GM13977 (cell line): ENCODE measurements at places on chromosomes 4 and X.
A peak's percentile ranks its signal among the peaks of the same experiment; 100 is the strongest.

GRCh38 chrX:141642979-141643378, 53.5 kb downstream of the SPANXA2 start:
- no peak for DNase-seq

GRCh38 chrX:16136080-16136479, 12.7 kb downstream of the GRPR start:
- no peak for DNase-seq

DNA sequence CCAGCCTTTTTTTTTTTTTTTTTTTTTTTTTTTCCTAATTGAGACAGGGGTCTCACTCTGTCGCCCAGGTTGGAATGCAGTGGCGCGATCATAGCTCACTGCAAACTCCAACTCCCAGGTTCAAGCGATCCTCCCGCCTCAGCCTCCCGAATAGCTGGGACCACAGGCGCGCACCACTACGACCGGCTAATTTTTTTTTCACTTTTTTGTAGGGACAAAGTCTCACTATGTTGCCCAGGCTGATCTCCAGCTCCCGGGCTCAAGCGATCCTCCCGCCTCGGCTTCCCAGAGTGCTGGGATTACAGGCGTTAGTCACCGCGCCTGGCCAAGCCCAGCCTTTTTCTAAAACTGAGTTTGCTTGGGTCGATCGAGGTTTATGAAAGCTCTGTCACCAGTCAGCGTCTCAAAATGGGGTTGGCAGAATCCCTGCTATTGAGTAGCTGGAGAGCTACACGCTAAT, 1.3 kb upstream of the OTUD5 start:
- no peak for DNase-seq

DNA sequence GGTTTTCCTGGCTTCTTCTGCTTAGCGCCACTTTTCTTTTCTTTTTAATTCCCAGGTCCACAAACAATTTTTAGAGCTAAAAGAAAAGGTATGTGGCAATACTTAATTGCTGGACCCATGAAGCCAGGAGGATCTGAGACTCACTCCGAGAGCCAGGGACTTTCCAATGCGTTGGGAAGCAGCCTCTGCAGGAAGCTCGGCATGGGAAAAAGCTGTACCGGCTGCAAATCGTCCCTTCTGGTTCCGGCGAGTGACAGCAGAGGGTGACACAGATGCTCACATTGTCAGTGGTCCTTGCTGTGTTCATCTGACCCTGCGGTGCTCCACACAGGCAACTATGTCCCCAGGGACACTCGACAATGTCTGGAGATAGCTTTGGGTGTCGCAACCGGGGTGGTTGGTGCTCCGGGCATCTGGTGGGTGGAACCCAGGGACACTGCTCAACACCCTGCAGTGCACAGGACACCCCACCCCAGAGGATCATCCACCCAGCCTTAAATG, 164.0 kb downstream of the PRKX start:
- DNase-seq = no peak

GRCh38 chr4:1446502-1447386, 40.5 kb upstream of the NKX1-1 start:
- DNase-seq = no peak

DNA sequence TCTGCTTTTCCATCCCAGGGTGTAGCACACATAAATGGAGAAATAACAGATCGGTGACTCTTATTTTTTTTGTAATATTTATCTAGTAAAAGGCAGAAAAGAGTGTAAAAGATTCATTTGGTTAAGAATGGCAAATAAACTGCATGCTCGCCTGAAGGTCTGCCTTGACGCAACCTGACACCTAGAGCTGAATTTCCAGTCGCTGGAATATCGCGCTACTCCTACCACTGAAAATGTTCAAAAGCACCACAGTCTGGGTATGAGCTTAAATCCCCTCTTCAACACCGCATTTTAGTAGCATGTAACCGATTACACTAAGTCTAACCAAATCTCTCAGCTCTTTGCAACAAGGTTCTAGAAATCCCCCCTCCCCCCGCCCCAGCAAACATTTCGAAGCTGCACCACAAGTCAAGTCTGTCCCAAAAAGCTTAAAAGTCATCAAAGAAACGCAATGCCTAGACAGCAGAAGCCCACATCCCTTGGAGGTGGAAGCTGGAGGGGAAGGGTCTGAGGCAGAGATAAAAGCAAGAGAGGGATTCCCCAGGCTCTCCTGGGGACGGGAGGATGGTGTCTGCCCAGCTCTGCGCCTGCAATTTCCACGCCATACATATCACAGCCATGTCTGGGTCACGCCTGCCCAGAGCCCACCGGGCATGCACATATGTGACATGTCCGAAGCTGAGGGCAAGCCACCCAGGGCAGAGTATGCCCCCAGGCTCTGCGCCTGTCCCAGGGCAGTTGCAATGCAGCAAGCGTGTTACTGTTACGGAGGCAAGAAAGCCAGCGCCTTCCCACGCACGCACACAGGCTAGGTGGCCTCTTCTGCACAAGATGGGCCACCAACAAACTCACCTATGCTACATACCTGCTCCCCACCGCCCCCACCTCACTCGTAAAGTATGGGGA, 1.4 kb downstream of the FGF13 start:
- DNase-seq = peak; percentile 18

DNA sequence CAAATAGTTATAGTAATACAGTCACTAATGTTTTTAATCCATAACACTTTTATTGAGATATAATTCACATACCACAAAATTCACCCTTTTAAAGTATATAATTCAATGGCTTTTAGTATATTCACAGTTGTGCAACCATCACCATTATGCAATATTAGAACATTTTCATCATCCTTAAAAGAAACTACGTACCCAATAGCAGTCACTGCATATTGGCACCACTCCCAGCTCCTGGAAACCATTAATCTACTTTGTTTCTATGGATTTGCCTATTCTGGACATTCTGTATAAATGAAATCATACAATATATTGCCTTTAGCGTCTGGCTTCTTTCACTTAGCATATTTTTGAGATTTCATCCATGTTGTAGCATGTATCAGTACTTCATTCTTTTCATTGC, 99.3 kb downstream of the AMMECR1 start:
- DNase-seq = no peak

DNA sequence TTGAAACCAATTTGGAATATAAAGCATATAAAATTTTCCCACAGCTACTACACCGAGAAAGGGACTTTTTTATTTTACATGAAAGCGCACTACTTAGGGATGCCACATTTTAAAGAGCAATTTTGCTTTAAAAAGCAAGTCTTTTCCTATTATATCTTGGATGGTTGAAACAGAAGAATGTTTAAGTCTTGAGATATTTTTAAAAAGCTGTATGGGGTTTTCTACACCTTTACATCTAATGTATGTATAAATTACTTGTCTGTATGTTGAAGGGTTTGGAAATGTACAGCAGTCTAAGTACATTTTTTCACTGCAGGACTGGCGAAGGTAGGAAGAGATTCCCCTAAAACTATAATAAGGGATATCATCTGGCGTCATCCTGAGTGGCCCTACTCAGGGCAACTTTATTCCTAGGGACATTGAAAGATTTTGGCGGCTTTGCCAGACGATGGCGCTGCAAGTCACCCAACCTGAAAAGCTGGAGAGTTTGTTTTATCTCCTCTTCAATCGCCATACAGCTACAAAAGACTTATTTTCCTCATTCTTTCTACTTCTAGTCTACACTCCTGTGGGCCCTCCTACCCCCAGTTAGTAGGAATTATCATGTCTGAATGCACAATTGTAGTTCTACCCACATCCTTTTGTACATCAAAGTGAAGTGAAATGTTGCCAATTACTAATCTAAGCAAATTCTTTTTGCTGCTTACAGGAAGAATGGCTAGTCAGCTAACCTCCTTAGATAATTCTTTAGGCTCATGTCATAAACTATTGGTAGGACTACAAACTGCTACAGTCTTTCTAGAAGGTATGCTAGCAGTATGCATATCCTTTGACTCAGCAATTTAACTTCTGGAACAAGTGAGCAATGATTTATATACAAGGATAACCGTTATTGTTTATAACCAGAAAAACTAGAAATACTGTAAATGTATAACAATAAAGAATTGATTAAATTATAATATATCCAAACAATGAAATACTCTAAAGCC, 782 bp upstream of the NEK1 start:
- peak; percentile 60 for DNase-seq

DNA sequence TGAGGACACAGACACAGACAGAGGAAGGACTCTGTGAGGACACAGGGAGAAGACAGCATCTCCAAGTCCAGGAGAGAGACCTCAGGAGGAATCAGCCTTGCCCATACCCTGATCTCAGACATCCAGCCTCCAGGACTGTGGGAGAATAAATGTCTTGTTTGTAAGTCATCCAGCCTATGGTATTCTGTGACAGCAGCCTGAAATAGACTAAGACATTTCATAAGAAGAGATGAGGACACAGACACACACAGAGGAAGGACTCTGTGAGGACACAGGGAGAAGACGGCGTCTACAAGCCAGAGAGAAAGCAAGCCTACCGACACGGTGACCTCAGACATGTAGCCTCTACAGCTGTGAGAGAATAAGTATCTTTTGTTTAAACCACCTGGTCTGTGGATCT, 112.1 kb downstream of the DHRSX start:
- no peak for DNase-seq

DNA sequence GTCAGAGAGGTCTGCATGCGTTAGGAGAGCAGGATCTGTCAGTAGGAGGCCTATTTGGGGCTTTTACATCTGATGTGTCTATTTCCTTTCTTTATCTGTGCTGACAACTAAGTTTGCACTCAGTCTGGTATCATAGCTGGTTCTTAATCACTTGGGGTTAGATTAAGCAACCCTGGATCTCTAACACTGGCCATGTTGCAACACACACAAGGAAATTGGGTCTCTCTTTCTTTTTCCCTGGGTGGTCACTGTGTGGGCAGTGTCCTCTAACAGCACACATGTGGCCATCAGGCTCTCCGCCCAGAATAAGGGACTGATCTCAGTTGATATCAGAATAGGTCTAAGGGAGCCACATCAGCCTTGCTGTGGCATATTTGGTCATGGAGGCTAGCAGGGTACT, 38.9 kb downstream of the IGFBP7 start:
- DNase-seq = no peak

DNA sequence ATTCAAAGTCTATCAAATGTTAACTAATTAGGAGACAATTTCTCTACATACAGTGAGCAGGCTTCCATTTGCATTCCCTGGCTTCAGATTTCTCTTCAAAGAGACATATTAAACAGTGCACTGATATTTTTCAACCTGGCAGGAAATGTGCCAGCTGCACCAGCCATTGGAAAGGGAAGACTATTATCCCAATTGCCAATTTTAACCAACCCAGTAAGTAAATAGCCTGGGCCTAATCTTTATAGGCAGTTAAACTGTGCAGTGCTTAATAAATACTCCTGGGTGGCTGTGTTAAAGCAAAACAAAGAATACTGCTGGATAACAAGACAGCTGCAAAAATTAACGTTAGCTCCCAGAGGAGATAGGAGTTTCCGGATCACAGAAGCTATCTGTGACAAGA, 111.9 kb upstream of the GALNT7 start:
- DNase-seq = no peak

DNA sequence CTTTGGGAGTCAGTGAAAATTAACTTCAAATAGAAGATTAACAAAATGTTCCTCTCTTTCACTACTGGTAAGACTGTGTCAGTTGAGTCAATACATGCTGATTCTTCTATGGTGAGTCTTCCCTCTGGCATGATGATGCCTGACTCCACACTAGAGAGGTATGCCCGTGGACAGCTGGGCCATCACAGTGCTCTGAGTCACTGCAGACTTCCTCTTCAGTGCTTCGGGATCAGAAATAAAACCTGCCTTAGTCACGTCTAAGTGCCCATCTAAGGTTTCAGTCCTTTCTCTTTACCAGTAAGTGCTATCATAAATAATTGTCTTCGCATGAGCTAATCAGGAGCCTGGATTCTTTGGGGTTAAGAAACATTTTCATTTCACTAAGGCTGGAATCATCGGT, 1.6 kb upstream of the ASB5 start:
- DNase-seq = no peak

DNA sequence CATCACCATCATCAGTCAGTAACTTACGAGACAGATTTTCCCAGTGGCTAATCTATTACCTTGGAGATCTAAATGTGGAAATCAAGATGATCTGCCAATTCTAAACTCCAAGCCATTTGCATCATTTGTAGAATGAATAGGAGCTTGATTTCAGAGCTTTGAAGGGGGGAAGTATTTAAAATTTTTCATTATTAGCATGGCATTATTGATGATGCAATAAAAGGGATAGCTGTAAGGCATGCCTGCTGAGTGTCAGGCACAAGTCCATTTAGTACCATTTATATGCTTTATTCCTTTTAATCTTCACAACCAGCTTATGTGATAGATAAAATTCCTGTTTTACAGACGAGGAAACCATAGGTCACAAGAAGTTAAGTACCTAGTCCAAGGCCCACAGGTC, 5.3 kb downstream of the EXOC1L start:
- no peak for DNase-seq

- DNase-seq = no peak
These were observed 6.7 kb downstream of the BBS12 start for GRCh38 chr4:122739174-122739573.
